GM23338 (cell line): ENCODE measurements at places on chromosomes 11 and 22. TPM values are rescaled to one million over a fixed set of nuclear protein-coding genes. Genes with fewer than 3 reads are reported as not detected.
A peak's percentile ranks its signal among the peaks of the same experiment; 100 is the strongest.

Gene AASDHPPT
- total RNA-seq, result 57.4 and 62.3 TPM in 2 replicates

DNA sequence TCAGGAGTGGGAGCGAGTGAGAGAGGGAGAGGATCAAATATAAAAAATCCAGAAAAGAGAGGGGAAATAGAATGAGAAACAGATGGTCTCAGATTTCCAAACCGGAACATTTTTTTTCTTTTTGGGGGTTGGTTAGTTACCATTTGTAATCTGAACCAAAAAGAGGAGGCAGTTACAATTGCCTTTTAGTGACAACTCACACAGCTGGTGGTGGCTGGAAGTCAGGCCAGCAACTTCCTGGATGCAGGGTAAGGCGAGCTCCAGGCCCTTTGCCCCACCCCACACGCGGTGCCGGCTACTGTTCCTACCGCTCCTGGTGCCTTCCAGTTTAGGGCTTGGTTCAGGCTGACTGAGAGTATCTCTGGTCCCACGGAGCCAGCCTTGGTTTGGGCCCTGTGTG lies 21.0 kb upstream of the UBASH3B start:
- DNase-seq, result peak; percentile 52

DNA sequence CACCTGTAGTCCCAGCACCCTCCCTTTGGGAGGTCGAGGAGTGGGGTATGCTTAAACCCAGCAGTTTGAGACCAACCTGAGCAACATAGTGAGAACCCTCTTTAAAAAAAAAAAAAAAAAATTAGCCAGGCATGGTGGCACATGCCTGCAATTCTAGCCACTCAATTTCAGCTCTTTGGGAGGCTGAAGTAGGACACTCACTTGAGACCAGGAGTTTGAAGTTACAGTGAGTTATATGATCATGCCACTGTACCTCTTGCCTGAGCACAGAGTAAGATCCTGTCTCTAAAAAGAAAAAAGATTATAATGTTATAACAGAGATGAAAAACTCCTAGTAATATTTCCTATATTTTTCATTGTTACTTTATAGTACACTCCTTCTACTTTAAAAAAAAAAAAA lies 23.9 kb downstream of the PIK3C2A start:
- no peak for DNase-seq

GRCh38 chr11:17244046-17244445 lies 32.5 kb upstream of the NUCB2 start:
- DNase-seq, result no peak

DNA sequence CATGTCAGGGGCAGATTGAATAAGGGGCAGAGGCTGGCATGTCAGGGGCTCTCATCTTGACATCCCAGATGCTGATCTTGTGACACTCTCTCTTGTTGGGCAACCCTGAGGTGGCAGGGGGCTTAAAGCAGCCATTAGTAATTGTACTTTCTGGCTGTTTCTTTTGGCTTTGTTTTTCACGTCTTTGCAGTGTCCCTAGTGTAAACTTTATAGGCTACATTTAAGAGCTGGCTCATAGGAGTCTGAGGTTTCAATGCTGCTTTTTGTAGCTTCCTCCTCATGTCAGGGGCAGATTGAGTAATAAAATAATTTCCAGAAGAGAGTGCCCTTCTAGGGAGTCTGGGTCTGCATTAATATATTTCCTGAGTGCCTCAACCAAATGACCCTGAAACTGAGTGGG lies 86.1 kb downstream of the RAB38 start:
- no peak for DNase-seq

DNA sequence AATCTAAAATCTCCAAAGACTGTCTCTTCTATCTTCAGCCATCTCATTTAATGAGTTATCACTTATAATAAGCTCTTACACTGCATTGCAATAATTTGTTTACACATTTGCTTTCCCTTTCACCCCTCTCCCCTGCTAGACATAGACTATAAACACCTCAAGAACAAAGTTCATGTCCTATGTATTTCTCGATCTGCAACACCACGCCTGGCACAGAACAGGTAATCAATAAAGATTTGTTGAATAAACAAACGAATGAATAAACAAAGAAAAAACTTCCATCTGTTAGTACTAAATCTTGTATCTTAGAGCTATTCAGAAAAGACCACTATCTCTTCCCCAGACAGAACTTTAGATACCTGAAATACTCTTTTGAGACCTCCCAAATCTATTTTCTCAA lies 77.6 kb downstream of the PAK1 start:
- no peak for DNase-seq

Gene DNAL4
- 10.0 and 11.3 TPM in 2 replicates for total RNA-seq

DNA sequence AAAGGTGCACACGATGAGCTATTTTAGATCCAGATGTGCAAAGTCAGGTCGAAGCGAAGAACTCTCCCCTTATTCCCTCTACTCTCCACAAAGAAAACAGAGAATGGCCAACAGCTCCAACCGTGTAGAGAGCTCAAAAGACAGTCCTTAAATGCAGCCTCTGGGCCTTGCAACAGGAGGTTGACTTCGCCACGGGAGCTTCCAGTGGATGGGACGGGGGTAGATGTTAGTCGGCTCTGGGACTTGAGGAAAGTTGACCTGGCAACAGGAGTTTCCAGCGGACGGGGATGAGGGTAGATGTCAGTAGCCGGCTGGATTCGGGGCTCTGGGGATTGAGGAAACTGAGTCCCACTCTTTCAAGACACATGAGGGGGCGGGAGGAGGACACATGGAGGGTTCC lies 450.4 kb downstream of the BRD1 start:
- no peak for DNase-seq

DNA sequence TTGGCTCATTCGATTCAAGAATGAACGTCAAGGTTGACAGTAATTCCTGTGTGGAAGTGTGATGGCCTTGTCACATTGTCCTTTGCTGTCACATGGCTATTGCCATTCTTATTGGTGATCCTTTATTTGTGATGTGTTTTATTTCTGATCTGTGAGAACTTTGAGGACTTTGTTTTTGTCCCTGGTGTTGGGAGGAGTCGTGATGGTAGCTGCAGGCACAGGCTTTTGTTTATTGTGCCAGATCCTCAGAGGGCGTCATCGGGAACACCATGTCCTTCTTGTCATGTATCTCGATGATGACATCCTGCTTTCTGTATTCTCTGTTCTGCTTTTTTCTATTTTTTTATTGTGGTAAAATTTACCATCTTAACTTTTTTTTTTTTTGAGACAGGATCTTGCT lies 5.6 kb downstream of the PICK1 start:
- no peak for DNase-seq

Gene C22orf31
- not detected in 2 replicates for total RNA-seq

Gene FDXACB1
- total RNA-seq, result 2.4 and 3.0 TPM in 2 replicates

Gene PLEKHA7
- 12.9 and 15.8 TPM in 2 replicates for total RNA-seq

Gene OTOG
- 0.52 and 0.78 TPM in 2 replicates for total RNA-seq

DNA sequence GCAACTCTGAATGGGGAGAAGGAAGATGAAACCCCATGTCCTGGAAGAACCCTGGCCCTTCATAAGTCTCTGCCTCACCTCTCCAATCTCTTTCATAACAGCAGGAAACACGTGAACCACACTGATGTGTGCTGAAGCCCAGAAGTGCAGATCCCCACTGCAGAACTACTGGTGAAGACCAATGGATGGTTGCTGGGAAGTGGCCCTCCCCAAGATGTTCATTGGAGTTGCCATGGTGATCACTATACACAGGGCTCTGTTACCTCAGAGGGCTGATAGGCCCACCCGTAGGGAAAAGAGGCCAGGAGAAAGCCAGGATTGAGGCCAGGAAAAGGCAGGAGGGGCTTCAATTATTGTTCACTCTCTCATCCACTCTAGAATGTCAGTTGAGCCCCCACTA lies 11.6 kb downstream of the TST start:
- DNase-seq, result peak; percentile 46

- DNase-seq, result no peak
Measured at GRCh38 chr22:32020117-32020516, 22.9 kb upstream of the SLC5A1 start.

Gene OR56A1
- 0.35 and 0.97 TPM in 2 replicates for total RNA-seq

DNA sequence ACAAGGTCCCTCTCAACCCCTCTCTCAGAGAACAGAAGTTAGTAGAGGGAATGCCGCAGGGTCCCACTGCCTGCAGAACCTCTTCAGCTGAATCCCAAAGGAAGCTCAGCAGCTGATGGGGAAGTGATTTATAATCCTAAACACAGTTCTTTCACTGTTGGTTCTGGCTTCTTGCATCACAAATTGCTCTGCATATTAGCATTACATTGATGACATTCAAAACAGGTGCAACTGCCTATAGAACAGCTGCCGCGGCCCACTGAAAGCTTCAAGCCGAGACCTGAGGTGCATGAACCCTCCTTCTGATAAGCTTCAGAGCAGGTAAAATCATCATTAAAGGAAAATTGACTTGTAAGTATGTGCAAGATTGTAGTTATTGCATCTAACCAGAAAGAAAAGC lies 75.2 kb upstream of the KIRREL3 start:
- DNase-seq, result no peak

Gene PIWIL4
- 0.23 and 0.66 TPM in 2 replicates for total RNA-seq

- no peak for DNase-seq
Measured at GRCh38 chr22:19674929-19675253, 39.4 kb upstream of the SEPTIN5 start.

- no peak for DNase-seq
Measured at GRCh38 chr22:32979606-32980005, 78.6 kb downstream of the SYN3 start.

DNA sequence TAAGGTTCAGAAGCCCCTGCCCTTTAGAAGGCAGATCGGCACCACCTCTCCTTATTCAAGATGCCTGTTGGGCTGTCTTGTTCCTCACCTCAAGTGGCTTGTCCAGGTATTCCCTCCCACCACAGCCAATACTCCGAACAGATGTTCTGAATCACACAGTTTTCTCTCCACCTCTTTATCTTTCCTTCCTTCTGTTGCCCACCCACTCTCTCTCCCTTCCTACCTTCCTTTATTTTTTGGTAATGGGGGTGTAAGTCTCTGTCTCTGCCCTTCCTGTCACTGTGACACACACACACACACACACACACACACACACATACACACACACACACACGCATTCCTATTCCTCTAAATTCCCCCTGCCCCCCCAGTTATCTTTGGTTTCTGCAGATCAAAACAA lies 8.4 kb downstream of the BEST1 start:
- no peak for DNase-seq

Gene RFPL2
- 1.3 TPM in 1 of 2 replicates, not detected in the other for total RNA-seq

GRCh38 chr11:64198511-64198910 lies 8.0 kb upstream of the FERMT3 start:
- no peak for DNase-seq

DNA sequence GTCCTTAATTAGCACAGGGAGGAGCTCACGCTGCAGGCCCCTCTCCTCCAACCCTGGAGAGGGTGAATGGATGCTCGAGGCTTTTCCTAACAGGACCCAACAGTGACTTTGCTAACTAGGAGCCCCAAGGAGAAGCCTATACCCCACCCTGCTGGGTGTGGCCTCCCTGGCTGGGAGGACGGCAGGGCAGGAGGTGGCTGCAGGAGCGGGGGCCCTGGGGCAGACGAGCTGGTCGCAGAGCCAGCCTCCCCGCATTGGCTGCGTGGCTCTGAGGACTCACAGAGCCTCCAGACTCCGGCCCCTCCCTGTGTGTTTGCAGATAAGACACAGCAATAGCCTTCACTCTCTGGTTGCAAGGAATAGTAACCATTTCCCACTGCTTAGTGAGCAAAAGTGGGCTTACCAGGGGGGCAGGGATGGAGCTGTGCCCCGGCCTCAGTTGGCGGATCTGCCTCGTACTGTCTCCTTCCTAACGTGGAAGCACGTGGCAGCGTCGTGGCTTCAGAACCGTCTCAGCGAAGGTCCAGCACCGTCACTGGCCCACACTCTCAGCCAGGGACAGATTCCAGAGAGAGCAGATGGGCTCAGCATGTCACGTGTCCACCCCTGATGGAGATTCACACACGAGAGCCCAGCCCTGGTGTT lies 1087.5 kb downstream of the BRD1 start:
- no peak for DNase-seq

Gene PRG3
- not detected in 2 replicates for total RNA-seq

GRCh38 chr11:8910649-8911026 lies 351 bp upstream of the AKIP1 start:
- no peak for DNase-seq

Gene SMC1B
- not detected in 2 replicates for total RNA-seq

- DNase-seq, result no peak
Measured at GRCh38 chr22:44143105-44143474, 37.6 kb upstream of the PARVG start.

- no peak for DNase-seq
Measured at GRCh38 chr11:4071914-4072313, 22.7 kb upstream of the RRM1 start.

DNA sequence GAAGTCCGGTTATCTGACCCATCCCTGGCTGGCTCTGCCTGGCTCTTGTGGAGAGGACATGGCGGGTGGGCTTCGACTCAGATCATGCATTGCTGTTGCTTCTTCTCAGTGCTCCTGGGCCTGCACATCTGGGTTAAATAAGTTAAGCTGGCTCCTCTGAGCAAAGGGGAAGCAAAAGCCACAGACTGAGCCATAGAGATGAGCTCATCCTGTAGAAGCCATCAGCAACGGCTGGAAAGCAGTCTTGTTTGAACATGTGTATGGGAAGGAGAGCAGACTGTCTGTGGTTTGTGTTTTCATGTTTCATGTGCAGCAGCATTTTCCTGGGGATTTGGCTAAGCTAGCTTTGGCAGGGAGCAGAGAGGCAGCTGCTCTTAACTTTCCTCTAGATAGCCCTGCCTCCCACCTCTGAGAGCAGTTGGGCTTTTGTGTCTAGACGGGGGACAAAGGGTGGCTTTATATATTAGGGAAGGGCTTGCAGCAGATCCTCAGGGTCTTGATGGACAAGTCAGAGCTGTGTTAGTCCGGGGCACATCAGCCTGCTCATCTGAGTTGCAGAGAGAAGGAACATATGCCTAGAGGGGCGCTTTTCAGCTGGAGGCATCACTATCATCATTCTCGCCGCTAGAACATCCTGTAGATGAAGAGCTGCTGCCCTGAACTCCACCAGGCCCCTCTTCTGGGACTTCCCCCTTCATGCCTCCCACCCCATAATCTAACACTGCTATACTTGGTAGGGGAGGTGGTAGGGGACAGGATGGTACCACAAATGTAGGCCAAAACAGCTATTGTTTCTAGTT lies 14.9 kb downstream of the DCPS start:
- DNase-seq, result no peak

DNA sequence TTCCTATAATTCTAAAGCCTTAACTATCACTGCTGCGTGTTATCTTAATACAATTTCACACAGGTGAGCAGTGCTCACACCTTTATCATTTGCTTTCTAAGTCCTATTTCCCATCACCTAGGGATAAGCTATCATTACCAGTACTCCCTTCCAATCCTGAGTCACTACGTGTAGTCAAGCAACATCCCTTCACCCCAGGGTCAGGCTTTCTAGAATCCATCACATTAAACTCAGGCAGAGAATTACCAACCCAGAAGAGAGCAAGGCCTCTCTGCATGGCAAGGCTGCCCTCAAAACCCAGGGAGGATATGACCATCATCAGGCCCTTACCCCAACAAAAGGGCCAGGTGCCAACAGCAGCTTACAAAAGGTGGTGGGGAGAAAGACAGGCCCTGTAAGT lies 9.8 kb downstream of the PACSIN2 start:
- DNase-seq, result no peak

Gene RAB3IL1
- total RNA-seq, result 2.7 and 4.0 TPM in 2 replicates

Gene FEN1
- total RNA-seq, result 89.0 and 96.3 TPM in 2 replicates

- peak; percentile 74 for DNase-seq
Measured at GRCh38 chr11:91248199-91248807, 976.3 kb upstream of the FAT3 start.
